Stimulated activated CD4-positive, alpha-beta T cell treated with anti-CD3 and anti-CD28 coated beads, Interleukin-1b, Interleukin-23, amount 100 ng/mL, for 1 hour (primary cell): ENCODE measurements at places on chromosomes 11 and 22.

DNA sequence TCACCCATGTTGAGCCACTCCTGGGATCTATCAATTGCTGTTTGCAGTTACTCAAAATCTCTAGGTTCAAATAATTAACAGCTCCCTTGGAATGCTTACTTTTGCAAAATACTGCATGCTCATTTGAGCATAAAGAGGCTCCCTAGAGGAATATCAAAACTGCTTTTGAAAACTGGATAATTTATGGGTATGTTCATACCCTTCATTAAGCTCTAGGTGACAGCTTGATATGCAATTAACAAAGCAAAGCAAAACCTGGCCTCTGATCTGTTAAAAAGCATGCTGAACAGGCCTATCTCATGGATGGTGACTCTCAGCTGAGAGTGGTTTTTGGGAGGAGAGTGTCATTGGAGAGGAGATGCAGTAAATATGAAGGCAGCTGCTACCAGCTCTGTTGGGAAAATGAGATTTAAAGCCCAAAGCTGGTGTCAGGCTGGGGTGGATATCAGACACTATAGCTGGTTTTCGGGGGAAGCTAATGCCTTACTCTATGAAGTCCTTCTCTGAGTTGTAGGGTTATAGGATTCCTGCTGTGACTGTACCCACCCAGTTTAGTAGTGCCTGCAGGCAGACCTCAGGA, 110.9 kb downstream of the RASSF10 start:
- DNase-seq: no peak

GRCh38 chr11:61489833-61490721, 18.5 kb upstream of the LRRC10B start:
- DNase-seq: no peak

DNA sequence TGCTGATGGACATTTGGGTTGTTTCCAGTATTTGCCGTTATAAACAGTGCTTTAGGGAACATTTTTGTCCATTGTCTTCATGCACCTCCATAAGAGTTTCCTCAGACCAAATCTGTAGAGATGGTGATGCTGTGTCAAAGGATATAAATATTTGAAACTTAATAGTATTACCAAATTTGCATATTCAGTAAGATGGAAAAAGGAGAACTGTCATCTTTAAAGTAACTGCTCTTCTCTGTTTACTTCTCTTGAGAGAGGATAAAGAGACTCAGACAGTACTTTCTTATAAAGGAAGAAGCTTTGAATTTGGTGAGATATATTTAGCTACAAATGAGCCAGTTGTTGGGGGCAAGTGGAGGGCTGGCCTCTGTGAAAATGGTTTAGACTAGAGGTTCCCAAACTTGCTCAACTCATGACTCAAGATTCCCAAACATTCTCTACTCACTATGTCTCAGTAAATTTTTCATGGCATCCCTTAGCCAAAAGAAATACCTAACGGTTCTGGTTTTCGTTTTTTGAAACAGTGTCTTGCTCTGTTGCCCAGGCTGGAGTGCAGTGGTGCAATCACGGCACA, 26.2 kb downstream of the SHISA8 start:
- no peak for DNase-seq

GRCh38 chr11:111633756-111634362, 31.6 kb downstream of the SIK2 start:
- DNase-seq: no peak

GRCh38 chr11:132094598-132094997, 724.2 kb downstream of the NTM start:
- DNase-seq: no peak

DNA sequence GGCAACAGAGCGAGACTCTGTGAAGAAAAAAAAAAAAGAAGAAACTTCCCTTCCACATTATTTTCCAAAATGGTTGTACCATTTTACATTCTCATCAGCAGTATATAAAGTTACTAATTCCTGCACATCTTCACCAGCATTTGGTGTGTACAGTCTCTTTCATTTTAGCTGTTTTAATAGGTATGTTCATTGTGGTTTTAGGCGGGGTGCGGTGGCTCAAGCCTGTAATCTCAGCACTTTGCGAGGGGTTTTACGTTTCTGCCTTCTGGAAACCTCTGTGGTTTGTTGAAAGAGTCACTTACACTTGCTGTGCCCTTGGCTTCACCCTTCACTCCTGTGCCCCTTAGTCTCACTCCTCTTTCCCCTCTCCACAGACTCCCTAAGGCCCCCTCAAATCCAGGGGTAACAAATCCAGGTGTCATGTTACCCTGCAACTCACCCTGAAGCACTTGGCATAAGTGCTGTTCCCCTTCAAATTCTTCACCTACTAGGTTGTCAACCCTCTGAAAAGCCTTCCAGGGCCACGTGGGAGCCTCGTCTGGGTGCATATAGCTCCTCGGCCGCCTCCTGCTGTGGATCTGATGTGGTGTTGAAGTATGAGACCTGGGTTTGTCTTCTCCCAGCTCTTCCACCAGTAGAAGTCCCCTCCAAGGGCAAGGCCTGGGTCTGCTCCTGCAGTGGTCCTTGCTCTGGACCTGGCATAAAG, 20.8 kb downstream of the TOB2 start:
- DNase-seq: no peak
